ENCODE measurements at places on chromosomes 7 and 10.

DNA sequence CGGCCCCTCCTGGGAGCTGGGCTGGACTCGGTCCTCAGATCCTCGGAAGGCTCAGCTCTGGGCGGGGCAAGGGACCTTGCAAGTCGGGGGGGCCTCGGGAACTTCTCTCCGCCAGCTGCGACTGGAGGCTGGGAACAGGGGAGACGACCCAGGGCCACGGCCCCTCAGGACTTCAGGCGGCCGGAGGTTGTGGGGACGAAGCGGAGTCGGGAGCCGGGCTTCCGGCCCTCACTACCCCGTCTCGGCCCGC is 2.6 kb downstream of the ADIRF start:
- no peak for DNase-seq

DNA sequence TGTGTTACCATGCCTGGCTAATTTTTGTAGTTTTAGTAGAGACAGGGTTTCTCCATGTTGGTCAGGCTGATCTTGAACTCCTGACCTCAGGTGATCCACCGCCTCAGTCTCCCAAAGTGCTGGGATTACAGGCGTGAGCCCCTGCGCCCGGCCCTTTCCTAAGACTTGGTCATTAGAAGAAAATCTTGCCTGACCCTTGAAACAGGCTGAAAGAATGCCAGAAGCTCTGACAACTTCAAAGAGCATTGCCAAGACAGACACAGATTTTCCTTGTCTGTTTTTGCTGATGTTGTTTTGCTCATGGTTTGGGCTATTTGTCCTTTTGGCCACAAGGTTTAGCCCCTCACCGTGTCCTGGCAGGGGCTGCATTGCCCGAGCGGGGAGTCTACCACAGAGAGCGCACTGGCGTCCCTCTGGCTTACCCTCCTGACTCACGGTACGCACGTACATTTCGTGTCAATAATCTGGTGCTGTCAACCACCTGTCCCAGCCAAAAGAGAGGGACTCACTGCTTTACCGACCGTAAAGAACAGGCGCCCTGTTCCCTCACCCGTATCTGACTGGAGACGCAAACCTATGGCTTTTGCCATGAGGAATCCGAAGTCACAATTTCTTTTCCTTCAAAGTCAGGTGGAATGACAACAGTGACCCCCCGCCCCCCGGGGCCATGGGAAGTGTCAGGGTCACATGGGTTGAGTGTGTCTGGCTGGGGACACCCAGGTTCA is 10.1 kb upstream of the INPP5A start:
- DNase-seq = no peak

GRCh38 chr7:155315977-155316376 is 18.3 kb downstream of the INSIG1 start:
- no peak for DNase-seq

DNA sequence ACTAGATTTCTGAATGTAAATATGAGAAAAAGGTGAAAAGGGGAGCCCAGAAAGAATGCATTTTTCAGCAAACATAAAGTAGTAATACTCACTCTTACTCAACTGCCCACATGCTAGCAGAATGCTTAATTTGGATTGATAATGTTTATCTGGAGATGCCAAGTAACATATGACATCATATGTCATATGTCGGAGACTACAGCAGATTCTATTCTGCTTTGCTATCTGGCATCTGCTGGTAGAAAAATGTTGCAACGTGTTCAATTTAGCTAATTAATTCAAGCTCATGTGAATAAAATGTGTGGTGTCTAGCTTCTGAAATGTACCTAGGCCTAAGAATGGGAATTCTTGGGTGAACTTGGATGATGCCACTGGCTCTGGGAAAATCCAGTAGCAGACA is 4.5 kb downstream of the BBIP1 start:
- DNase-seq = no peak

DNA sequence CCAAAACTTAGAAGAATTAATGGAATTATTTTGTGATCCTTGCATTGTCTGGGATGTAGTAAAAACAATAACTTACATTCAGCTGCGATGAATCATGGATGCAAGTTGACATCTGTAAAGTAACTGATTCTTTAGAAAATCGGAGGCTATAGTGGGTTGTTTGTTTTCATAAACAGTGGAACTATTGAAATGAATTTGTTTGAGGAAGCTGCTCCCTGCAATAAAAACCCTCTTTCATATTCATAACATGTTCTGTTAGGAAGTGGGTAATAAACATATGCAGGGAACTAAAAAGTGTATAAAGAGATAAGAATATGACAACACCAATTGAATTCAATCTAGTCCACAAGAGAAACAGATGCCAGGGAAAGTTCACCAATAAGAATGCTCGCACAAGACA is 53.6 kb downstream of the AGMO start:
- DNase-seq = no peak

DNA sequence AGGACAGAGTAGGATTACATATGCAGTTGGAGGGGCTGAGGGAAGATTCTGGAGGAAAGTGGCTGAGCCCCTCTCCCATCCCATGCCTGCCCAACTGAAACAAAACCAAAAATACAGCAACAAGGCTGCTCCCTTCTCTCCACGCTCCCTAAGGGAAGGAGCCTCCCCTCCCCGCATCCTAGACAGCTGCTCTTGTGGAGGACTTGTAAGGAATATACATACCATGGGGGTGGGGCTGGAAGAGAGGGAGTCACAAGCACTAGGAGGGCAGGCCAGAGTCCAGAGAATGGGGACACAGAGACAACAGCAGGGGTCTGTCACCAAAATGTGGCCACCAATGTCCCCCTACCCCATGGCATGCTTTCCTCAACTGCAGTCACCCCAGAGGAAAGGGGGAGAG is 13.2 kb downstream of the LDB1 start:
- no peak for DNase-seq

DNA sequence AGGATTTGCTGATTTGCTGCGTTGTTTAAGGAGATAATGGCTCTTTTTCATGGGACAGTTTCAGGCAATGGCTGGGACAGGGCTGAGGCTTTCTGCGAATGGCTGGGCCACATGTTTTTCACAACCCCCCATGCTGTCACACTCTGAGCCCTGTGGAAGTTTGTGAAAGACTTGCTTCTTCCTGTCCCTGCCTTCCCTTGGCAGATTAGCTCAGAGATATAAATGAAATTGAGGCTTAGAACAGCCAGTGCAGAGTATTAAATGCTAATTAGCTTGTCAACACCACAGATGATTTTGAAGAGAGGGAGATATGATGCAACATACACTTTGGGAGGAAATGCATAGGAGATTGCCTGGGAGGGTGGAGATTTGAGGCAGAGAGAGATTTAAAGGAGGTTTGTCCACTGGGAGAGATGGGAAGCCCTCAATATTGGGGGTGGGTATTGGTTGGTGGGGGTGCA is 232.0 kb downstream of the SH2D4B start:
- no peak for DNase-seq

- DNase-seq = no peak
Measured at GRCh38 chr10:2620827-2621521, 446.4 kb upstream of the PFKP start.

GRCh38 chr10:12772797-12773587 is 228.5 kb downstream of the CCDC3 start:
- DNase-seq = no peak

DNA sequence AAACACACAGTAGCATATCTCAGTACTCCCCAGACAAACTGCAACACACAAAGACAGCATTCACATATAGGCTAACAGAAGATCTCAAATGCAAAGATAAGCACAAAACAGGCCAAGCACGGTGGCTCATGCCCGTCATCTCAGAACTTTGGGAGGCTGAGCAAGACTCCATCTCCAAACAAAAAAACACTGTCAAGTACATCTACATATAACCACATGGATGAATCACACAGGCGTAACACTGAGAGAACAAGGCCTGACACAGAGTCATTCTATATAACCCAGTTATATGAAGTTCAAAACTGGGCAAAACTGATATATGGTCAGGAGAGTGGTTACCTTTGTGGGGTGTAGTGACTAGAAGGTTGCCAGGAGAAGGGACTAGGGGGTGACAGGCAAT is 506.4 kb downstream of the KCNMA1 start:
- no peak for DNase-seq

DNA sequence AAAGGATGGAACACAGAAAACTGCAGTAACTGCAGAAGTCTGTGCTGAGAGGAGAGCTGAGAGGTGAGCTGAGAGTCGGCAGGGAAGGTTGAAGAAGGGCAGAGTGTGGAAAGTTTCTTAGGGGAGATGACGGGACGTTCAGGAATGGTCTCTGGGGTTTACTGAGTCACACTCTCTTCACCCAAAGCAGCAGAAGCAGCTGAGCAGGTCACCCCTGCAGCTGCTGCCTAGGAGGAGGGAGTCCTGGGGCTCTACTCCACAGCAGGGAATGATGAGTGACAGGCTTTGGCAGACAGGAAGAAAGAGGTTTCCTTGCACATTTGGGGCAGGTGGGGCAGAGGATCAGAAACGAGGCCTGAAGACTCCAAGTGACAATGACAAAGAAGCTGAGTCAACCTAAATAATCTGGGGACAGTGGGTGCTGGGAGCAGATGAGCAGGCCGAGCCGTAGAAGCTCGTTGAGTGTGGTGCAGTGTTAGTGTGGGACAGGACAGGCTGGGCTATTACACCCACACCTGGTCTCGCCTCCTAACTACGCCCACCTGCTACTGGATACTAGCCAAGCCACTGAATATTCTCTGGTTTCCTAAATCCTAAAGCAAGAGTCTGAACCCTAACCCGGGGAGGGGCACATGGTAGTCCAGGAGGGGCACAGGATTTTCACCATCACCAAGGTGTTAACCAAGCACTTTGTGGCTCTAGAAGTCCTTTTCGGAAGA is 24.9 kb downstream of the BEND7 start:
- no peak for DNase-seq

GRCh38 chr7:135467207-135467711 is 42.6 kb downstream of the CNOT4 start:
- no peak for DNase-seq

DNA sequence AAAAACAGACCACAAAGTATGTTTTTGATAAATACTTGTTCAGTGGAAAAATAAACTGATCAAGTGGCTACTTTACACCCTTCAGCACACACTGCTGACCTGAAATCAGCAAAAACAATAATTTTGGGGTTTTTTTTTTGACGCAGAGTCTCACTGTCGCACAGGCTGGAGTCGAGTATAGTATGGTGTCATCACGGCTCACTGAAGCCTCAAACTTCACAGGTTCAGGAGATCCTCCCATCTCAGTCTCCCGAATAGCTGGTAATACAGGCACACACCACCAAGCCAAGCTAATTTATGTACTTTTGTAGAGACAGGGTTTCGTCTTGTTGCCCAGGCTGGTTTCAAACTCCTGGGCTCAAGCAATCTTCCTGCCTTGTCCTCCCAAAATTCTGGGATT is 30.6 kb downstream of the TARP start:
- DNase-seq = no peak

DNA sequence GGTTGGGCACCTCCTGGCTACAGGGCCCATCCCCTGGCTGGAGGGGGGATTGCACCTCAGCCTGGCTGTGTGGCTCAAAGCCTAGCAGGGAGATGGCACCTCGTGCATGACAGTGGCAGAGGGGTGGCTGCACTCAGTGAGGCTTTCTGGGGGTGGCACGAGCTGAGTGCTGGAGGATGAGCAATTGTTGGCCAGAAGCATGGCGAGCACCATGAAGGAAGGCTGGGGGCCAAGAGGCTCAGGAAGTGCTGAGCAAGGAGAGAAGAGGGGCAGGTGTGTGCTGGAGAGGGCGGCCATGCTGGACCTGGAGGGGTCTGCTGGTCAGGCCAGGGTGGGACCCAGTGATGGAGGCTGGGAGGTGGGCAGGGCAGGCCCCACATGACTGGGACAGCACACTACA is 65.4 kb downstream of the TCERG1L start:
- DNase-seq = no peak

DNA sequence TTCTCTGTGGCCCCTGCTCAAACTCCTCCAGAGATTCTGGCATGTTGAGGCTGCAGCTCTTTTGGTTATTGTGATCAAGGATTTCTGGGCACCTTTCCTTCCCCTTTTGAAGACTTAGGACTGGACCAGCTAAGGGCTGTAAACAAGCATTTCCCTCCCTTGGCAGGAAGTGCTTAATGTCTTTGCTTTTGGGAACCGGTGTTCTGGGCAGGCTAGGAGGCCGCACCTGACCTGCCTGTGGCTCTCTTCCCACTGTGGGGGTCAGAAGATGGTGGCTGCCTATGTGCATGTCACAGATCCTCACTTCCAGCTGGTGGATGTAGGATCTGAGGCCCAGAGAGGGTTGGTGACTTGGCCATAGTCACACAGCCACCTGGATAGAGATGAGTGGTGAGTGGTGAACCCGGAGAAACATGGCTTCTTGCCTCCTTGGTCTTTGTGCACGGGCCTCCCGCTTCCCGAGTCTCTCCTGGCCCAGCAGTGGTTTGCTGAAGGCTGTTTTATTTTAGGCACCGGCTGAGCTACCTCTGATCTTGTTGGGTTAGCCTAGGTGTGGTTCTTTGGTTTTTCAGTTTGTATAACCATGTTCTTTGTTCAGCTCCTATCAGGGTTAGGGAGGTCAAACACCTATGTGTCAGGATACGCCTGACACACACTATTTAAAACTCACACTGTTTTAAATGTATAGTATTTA is 82.0 kb downstream of the GRK5 start:
- no peak for DNase-seq

- DNase-seq = no peak
Measured at GRCh38 chr7:80481196-80481884, 30.5 kb downstream of the GNAT3 start.

DNA sequence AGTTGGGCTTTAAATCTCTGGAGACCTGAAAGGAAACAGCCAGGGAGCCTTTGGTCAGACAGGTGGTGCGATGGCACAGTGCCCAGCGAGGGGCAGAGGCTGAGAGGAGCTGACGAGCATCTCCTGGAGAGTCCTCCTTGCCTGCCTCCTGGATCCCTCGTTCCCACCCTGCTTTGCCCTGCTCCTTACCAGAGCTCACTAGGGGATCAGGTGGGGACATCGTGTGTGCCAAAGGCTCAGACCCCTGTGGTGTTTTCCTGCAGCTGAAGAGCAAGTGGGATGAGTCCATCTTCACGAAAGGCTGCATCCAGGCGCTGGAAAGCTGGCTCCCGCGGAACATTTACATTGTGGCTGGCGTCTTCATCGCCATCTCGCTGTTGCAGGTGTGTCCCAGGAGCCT is 21.8 kb upstream of the SH2D4B start:
- no peak for DNase-seq

GRCh38 chr10:97210543-97210960 is 24.8 kb upstream of the SLIT1 start:
- peak; percentile 44 for DNase-seq

- DNase-seq = no peak
Measured at GRCh38 chr7:47285860-47286491, 295.9 kb downstream of the TNS3 start.

GRCh38 chr7:87316846-87317552 is 28.5 kb upstream of the CROT start:
- DNase-seq = no peak

GRCh38 chr10:86698207-86698940 is 30.1 kb downstream of the LDB3 start:
- DNase-seq = no peak

DNA sequence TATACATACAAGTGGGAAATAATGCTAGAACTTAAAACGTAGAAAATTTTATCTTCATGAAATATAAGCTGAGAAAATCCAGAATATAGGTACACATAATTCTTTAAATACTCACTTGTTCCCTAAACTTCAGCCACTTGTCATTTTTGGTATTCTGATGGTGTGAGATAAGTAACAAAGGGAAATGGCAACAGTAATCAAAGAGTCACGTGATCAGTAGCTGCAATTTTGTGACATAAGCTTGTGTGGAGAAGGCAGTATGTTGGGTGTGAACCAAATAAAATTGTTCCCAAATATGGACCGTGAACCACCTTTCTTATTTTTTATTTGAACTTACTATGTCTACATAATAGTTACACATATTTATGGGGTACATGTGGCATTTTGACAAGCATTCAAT is 650.3 kb upstream of the ADARB2 start:
- no peak for DNase-seq

Measured in stimulated activated CD8-positive, alpha-beta memory T cell treated with anti-CD3 and anti-CD28 coated beads, Interleukin-7, amount 100 ng/mL, for 4 hours (primary cell).